Chondrocyte (in vitro differentiated cells): ENCODE measurements at places on chromosomes 13 and 19. TPM values are rescaled to one million over a fixed set of nuclear protein-coding genes. Genes with fewer than 3 reads are reported as not detected.

The CBY2 gene
- total RNA-seq, result not detected in 3 replicates

The PRR22 gene
- 1.2 to 1.4 TPM (median 1.3 TPM) in 3 replicates for total RNA-seq

The ZNF382 gene
- 10.7 to 17.3 TPM (median 12.5 TPM) in 3 replicates for total RNA-seq

The CRX gene
- not detected in 3 replicates for total RNA-seq

The MAN2B1 gene
- total RNA-seq, result 86.6 to 104 TPM (median 99.5 TPM) in 3 replicates

GRCh38 chr19:47541518-47541917 is 26.7 kb upstream of the NAPA start:
- peaks cover 11% of the 10 kb centered on the region for H3K27me3 ChIP-seq
- H3K4me3 ChIP-seq, result no peak overlapping the region
- H3K4me1 ChIP-seq, result no peaks in the 10 kb centered on the region
- H3K27ac ChIP-seq, result no peak overlapping the region

DNA sequence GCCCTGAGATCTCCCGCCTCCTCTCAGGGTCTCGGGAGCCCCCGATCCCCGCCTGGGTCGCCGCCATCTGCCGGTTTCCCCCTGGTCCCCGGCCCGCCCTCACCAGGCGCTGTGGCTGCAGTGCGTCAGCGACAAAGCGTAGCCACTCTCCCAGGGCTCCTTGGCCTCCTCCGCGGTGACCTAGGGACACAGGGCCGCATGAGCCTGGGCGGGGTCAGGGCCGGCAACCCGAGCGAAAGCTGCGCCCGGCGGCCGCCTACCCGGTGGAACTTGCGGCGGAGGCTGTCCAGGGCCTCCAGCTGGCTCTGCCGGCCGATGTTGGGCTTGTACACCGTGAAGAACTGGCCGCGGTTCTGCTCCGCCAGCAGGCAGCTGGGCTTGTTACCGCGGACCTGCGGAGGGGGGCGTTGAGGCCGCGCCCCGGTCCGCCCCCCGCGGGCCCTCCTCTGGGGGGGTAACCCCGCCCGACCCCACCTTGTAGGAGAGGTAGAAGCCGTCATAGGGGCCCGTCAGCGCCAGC is 5.3 kb downstream of the GPX4 start:
- no peaks in the 10 kb centered on the region for H3K27me3 ChIP-seq
- H3K36me3 ChIP-seq, result peaks cover 1% of the 10 kb centered on the region
- peaks cover 25% of the 10 kb centered on the region for H3K4me1 ChIP-seq
- no peak for DNase-seq
- no peak overlapping the region for H3K27ac ChIP-seq

DNA sequence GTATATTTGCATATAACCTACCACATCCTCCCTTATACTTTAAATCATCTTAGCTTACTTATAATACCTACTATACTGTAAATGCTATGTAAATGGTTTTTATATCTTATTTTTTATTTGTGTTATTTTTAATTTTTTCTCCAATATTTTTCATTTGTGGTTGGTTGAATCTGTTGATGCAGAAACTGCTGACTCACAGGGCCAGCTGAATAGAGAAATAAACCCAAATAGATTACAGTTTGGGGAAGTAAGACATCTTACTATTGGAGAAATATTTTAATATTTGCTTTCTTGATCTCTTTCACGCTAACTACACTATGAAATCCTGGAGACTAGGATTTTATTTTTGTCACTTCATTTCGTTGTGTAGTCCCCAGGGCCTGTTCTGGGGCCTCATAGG is 7.1 kb downstream of the SMAD9 start:
- no peak overlapping the region for H3K4me3 ChIP-seq
- H3K36me3 ChIP-seq, result no peaks in the 10 kb centered on the region
- peaks cover 13% of the 10 kb centered on the region for H3K4me1 ChIP-seq
- H3K27me3 ChIP-seq, result no peaks in the 10 kb centered on the region

DNA sequence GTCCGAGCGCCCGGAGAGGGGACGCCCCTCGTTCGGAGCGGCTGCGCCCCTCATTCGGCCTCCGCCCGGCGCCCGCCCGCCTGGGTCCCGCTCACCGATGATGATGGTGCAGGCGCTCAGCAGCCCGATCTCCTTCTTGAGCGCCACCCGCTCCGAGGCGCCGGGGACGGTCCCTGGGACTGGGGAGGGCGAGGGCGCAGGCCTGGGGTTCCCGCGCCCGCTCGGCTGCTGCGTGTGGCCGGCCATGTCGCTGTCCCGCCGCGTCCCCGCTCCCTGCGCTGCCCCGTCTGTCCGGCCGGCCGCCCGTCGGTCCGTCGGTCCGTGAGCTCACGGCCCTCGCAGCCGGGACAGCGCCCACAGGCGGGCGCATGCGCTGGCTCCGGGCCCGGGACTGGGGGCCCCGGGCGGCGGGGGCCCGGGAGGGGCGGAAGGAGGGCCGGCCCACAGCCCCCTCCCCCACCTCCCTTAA is at the start of gene SLC7A10:
Gene SLC7A10 (minus strand): TSS at position 393 of the 469 bp plus-strand sequence. CDS start 147 bp downstream, at position 246.
- H3K27me3 ChIP-seq, result peaks cover 44% of the 10 kb centered on the region
- peaks cover 6% of the 10 kb centered on the region for H3K4me1 ChIP-seq
- no peak within 1 kb of the TSS for H3K27ac ChIP-seq
- no peak for DNase-seq

DNA sequence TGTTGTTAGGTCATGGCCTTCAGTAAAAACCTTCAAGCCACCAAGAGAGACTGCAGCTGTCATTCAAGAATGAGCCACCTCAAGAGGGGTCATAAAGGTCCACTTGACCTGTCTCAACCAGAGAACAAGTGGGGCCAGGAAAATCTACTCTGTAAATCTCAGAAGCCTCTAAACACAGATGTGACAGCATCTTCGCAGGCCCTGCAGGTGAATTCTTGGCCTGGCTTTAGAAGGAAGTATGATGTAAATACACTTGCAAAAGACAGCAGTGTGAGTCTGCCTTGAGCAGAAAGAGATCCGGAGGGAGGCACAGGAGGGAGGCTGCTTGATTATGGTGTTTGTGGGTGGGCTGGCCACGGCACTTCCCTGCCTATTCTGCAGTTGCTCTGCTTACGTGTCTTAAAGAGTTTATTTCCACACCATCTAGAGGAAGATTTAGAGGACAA is 1082.9 kb downstream of the UQCRFS1 start:
- DNase-seq, result no peak
- H3K4me1 ChIP-seq, result peaks cover 27% of the 10 kb centered on the region
- H3K27ac ChIP-seq, result no peak overlapping the region
- H3K36me3 ChIP-seq, result no peaks in the 10 kb centered on the region
- no peaks in the 10 kb centered on the region for H3K27me3 ChIP-seq

- H3K27me3 ChIP-seq, result no peaks in the 10 kb centered on the region
- no peak overlapping the region for H3K4me3 ChIP-seq
Measured at GRCh38 chr13:32650705-32651311, 64.6 kb downstream of the PDS5B start.

DNA sequence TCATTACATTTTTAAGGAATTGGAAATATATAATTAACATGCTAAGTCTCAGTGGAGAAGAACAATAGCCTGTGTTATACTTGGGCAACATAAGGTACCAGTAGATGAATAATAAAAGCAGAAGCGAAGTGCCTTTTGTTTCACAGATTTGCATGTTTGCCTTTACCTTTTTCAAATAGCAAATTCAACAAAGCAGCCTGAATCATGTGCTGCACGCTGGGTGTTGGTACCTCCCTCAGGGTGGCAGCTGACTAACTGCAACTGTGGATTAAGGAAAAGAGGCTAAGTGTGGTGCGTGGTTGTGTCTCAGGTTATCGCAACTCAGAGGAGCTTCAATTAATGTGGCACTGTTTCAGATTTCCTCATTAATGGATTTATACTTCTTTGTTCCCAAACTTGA is 189.0 kb downstream of the LMO7 start:
- no peak overlapping the region for H3K27ac ChIP-seq
- H3K4me1 ChIP-seq, result peaks cover 8% of the 10 kb centered on the region
- no peak overlapping the region for H3K4me3 ChIP-seq
- DNase-seq, result no peak

- peaks cover 8% of the 10 kb centered on the region for H3K4me1 ChIP-seq
- no peaks in the 10 kb centered on the region for H3K27me3 ChIP-seq
- H3K36me3 ChIP-seq, result no peaks in the 10 kb centered on the region
- H3K27ac ChIP-seq, result no peak overlapping the region
- no peak overlapping the region for H3K4me3 ChIP-seq
Measured at GRCh38 chr19:5908773-5909442, 4.2 kb downstream of the VMAC start.

DNA sequence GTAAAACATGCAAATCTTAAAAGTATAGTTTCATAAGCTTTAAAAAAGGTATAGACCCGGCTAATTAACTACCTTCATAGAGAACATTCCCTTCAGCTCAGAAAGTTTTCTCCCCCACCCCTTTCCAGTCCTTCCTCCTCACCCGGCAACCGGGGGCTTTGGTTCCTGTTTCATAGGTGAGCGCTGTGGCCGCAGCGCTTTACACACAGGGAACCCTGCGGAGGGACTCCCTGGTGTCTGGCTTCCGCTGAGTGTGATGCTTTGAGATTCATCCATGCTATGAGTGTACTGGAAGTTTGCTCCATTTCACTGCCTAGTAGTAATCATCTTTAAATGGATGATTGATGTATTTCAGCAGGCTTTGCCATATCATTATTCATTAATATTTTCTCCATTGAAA is 26.0 kb upstream of the PABPC3 start:
- H3K4me3 ChIP-seq, result no peak overlapping the region
- no peaks in the 10 kb centered on the region for H3K36me3 ChIP-seq
- no peak for DNase-seq
- no peaks in the 10 kb centered on the region for H3K4me1 ChIP-seq
- peaks cover 48% of the 10 kb centered on the region for H3K27me3 ChIP-seq

DNA sequence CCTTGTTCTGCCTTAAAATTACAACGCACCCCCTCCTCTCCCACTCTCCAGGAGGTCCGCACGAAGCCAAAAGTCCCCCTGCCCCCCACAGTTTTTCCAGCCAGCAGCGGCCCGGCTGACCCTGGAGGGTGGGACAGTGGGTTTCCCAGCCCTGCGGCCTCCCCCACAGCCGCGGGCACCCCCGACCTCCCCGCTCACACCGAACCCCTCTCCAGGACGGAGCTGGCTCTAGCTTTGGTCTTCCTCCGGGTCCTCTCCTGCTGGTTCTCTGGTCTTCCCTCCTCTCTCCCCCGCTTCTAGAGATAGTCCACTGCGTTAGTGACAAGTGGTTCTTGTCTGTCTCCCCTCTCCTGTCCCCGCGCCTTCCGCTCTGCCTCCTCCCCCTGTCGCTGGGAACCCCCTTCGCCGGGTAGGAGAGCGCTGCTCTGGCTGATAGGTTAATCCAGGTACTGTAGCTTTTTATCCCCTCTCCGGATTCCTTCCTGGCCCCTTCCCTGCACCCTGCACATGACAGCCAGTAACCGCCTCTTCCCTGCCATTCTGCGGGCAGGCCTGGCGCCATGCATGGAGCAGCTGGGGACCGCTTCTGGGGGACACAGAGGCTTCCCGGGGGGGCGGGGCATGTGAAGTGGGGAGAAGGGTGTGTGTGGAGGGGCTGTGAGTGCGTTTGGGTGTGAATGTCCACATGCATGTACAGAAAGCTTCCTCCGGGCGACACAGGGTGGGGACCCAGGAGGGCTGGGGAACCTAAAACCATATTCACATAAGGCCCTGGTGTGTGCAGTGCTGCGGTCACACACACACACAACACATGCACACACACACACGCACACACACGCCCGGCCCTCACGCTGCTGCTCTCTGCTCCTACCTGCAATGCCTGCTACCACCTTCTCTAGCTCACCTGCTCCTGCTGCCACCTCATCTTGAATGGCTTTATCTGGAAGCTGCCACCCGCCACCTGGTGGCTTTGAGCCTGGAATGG is 17.2 kb downstream of the PRR36 start:
- no peak overlapping the region for H3K4me3 ChIP-seq
- H3K27me3 ChIP-seq, result no peaks in the 10 kb centered on the region
- H3K27ac ChIP-seq, result no peak overlapping the region
- H3K36me3 ChIP-seq, result no peaks in the 10 kb centered on the region
- no peak for DNase-seq
- peaks cover 6% of the 10 kb centered on the region for H3K4me1 ChIP-seq

DNA sequence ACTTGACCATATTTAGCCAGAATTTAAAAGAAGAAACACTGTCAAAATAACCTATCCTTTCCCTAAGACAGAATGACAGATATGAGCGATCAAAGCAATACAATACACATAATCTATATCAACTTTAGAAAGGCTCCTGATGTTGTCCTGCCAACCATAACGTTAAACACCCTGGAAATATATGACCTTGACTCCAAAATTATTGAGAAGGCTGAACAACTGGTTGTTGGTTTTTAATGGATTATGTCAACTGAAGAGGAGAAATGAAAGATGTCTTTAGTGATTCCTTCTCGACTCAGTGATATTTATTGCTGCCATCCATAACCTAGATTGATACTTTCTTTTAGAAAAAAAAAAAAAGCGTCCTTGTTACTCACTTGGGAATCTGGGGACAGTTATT is 957.2 kb downstream of the SLITRK1 start:
- no peaks in the 10 kb centered on the region for H3K27me3 ChIP-seq
- H3K27ac ChIP-seq, result no peak overlapping the region
- no peak overlapping the region for H3K4me3 ChIP-seq
- DNase-seq, result no peak
- H3K36me3 ChIP-seq, result no peaks in the 10 kb centered on the region

DNA sequence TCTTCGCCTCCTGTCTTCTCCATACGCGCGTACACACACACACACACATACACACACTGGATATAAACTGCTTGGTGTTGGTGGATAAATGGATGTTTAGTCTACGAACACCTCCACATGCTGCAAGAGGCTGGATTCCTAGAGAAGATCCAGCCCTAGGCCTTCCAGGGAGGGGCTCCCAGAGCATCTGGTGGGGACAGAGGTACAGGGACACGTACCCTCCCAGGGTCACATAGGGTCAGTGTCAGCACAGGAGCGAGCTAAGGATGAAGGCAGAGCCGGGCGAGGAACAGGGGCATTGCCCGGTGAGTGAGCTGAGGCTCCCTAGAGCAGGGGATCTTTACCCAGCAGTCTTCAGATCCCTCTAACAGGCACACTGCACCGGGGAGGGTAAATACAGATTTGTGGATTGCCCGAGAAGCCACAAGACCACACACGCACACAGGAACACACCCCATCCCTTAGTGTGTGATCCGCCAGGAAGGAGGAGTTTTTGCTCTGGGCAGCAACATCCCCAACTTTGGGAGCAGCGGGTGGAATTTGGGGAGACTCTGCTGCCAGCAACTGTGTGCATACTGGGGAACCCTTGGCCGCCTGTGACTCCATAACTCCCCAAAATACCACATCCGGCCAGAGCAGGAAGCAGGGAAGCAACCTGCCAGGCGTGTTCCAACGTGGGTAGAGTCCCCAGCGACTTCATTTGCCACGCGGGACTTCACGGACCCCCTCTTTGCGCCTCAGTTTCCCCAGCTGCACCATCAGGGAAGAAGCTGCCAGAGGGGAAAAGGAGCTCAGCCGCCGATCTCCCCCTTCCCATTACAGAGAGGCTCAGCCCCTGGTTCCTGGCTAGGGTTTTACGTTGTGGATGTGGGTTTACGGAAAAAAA is 5.8 kb upstream of the TLE2 start:
- H3K27ac ChIP-seq, result peak overlapping the region; percentile 93
- H3K36me3 ChIP-seq, result peaks cover 2% of the 10 kb centered on the region
- H3K4me1 ChIP-seq, result peaks cover 20% of the 10 kb centered on the region
- DNase-seq, result no peak

DNA sequence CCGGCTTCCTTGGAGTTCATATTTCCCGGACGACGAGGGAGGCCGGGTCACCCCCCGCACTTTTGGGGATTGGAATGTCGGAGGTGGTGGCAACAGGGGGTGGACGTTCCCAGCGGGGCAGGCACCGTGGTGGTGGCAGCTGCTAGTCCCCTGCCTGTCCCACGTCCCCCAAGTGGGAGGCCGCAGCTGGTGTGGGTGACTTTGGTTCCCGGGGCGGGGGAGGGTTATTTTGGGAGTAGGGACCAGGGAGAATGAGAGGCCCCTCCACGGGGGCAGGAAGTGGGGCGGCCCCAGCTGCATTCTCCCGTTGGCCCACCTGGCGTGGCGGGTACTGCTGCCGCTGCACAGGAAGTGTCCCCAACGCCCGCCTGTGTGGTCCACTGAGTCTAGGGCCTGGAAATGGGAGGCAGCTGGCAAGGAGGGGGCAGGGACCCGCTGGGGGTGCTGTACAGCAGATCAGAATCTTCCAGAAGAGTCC is 11.1 kb upstream of the PLIN3 start:
- no peak overlapping the region for H3K4me3 ChIP-seq
- peak overlapping the region; percentile 32 for H3K27ac ChIP-seq
- H3K36me3 ChIP-seq, result no peaks in the 10 kb centered on the region
- H3K4me1 ChIP-seq, result peaks cover 8% of the 10 kb centered on the region
